ENCODE measurements at places on chromosomes 1 and 21.

- no peak for DNase-seq
These were observed 454.8 kb downstream of the KIF26B start for GRCh38 chr1:245609354-245610150.

DNA sequence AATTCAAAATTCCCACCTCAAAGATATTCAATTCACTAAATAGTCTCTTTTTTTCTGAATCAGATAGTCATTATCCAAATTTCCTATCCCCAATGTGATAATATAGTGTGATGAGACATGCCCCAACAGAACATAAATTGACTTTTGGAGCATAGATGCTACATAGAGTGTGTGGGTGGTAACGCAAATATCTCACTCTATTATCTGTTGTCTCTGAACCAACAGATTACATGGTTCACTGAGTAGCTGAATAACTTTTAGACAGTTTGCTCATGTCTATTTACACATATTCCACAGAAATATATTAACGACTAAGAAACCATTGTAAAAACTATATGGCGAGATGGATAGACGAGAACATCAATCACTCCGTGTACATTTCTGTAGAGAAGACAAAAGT lies 209.9 kb downstream of the BARHL2 start:
- DNase-seq: no peak

GRCh38 chr1:84763912-84764680 lies 73.8 kb upstream of the SSX2IP start:
- DNase-seq: no peak

- DNase-seq: no peak
These were observed 5.8 kb downstream of the DRAXIN start for GRCh38 chr1:11697188-11697892.

DNA sequence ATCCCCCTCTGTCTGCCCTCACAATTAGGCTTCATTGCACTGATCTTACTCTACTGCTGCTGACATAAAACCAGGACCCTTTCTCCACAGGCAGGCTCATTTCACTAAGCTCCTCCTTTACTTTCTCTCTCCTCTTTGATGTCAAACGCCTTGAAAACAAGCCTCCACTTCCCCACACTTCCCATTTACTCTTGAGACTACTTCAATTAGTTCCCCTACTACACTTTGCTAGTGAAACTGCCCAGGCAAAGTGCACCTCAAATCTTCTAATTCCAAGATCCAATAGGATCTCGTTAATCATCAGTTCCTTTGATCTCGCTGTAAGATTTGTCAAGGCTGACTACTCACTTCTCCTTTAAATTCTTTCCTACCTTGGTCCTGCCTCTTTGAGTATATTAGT lies 5.9 kb upstream of the CDC20 start:
- no peak for DNase-seq

DNA sequence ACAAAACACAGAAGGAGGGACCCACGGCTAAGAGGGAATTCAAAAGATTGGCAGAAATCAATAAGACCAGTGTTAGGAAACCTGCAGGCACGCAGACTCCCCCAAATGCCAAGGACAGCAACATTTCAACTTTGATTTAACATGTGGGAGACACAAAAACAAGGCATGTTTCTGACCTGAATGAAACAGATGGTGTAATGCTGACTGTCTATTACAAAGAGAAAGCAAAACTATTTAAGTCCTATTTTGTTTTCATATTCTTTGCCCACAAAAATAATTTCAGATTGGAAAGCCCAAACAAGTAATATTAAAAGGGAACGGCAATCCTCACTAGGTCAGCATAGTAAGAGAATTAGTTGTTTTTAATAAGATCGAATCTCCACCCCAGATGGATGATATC lies 107.9 kb downstream of the S1PR1 start:
- DNase-seq: no peak

DNA sequence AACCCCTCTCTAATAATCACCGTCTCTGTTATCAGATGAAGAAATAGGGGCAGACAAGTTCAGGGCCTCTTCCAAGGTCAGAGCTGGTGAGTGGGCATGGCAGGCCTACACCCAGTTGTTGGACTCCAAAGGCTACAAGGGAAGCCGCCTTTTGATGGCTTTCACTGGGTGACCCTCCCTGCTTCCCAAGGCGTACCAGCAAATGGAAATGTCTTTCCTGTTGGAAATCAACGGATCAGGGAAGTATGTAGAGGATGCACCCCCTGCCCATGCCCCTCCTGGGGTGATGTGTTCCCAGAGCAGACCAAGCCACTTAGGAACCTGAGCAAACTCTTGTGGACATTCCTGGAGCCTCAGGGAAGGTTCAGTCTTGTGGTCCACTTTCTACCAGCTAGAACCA lies 47.4 kb downstream of the LGR6 start:
- no peak for DNase-seq

GRCh38 chr1:228852024-228852423 lies 116.7 kb downstream of the RHOU start:
- DNase-seq: no peak

DNA sequence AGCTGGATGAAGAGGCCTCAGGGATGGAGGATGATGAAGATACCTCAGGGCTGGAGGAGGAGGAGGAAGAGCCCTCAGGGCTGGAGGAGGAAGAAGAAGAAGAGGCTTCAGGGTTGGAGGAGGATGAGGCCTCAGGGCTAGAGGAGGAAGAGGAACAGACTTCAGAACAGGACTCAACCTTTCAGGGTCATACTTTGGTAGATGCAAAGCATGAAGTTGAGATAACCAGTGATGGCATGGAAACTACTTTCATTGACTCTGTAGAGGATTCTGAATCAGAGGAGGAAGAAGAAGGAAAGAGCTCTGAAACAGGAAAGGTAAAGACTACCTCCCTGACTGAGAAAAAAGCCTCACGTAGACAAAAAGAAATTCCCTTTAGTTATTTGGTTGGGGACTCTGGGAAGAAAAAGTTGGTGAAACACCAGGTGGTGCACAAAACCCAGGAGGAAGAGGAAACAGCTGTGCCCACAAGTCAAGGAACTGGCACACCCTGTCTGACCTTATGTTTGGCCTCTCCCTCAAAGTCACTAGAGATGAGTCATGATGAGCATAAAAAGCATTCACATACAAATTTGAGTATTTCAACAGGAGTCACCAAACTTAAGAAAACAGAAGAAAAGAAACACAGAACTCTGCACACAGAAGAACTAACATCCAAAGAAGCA lies 15.4 kb downstream of the L1TD1 start:
- DNase-seq: no peak

- no peak for DNase-seq
These were observed 8.7 kb downstream of the ITLN1 start for GRCh38 chr1:160876311-160876710.

GRCh38 chr1:163047951-163048659 lies 21.1 kb upstream of the RGS4 start:
- DNase-seq: no peak

DNA sequence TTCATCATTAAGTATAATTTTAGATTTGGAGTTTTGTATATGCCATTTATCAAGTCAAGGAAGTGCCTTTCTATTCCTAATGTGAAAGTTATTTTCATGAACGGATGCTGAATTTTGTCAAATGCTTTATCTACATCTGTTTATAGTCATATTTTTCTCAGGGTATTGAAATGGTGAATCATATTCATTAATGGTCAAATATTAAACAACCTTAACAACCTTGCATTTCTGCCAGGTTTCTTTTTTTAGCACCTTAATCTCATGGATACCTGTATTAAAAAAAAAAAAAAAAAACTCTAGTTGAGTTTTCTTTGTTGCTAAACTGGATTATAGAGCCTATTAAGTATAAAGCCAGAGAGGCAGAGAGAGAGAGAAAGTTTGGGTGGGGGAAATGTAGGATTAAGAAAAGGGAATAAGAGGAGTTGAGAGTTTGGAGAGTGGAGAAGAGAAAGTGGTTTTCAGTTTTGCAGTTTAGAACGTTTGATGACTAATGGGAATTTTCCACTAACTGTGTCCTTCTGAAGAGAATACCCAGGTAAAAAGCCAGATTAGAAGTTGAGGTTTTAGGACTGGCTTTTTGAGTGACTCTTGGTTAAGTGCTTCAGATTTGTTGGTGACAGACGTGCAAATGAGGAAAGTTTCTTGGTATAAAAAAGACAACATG lies 305.0 kb downstream of the HLX start:
- no peak for DNase-seq

GRCh38 chr1:156862997-156863599 lies 2.4 kb downstream of the NTRK1 start:
- DNase-seq: no peak

DNA sequence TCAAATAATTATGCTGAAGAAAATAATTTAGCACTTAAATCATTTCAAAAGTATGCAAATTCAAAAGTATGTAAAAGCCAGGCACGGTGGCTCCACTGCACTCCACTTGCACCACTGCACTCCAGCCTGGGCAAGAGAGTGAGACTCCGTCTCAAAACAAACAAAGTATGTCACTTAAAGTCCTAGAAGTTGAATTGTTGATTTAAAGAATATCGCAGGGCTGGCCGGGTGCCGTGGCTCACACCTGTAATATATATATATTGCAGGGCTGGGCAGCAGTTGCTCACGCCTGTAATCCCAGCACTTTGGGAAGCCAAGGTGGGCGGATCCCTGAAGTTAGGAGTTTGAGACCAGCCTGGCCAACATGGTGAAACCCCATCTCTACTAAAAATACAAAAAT lies 8.8 kb upstream of the SETDB1 start:
- no peak for DNase-seq

- DNase-seq: no peak
These were observed 139.6 kb upstream of the CTTNBP2NL start for GRCh38 chr1:112256411-112256810.

DNA sequence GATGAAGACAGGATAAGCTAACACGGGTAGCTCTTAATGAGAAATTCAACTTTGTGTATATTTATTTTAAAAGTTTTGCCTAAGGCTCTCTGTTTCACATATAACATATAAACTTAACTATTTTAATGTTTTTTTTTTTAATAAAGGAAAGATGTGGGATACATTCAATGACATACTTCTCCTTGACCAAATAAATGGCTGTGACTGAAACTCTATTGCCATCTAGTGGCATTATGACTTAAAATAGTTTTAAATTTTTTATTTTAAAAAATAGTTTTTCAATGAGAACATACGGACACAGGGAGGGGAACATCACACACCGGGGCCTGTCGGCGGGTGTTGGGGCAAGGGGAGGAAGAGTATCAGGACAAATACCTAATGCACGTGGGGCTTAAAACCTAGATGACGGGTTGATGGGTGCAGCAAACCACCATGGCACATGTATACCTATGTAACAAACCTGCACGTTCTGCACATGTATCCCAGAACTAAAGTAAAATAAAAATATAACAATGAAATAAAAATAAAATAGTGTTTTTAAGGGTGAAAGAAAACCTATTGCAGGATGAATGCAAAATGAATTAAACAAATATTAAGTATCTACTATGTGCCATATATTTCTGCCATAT lies 83.4 kb downstream of the LYST start:
- DNase-seq: no peak

GRCh38 chr1:15456313-15456954 lies at the start of gene CELA2A:
TSS of gene CELA2A (plus strand) at chr1:15456732. CDS start at chr1:15456754, 22 bp downstream.
- DNase-seq: no peak

DNA sequence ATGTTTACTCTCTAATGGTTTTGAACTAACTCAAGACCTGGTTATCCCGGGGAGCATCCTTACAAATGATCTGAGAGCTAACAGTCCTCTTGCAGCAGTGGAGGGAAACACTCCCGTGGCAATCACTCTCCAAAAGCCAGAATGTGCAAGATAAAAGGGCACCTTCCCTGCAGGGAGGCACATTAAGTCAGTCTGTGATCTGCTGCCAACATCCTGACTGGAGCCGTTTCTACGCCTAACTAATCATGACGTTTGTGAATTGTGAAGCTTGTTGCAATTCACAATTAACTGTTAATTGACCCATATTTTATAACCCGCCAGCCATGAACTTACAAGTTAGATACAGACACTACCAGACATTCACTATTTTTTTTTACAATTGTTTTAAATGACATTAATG lies 52.1 kb upstream of the LGALS8 start:
- DNase-seq: no peak

- no peak for DNase-seq
These were observed 251.5 kb downstream of the PTPRC start for GRCh38 chr1:198890214-198890930.

DNA sequence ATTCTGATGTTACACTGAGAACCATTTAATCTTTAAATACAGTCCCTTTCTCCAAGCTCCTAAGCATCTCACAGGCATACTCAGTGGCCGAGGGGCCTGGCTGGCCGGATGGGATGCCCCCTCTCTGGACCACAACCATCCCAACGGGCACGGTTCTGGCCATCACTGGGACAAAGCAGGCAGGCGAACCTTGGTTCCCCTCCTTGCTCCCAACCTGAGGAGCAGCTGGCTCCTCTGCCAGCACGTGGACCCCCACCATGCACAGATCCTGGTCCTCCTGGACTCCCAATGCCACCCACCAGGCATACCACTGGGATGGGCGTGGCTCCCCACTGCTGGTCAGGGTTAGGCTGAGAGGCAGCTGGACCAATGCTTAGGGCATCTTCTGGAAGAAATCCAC lies 19.8 kb upstream of the PRDM16 start:
- no peak for DNase-seq

- DNase-seq: no peak
These were observed 30.6 kb upstream of the DDAH1 start for GRCh38 chr1:85495556-85495955.

GRCh38 chr1:6012529-6013318 lies 20.5 kb upstream of the NPHP4 start:
- DNase-seq: no peak

- DNase-seq: no peak
These were observed 45.7 kb downstream of the PSMG1 start for GRCh38 chr21:39137248-39138178.

- DNase-seq: no peak
These were observed 15.6 kb upstream of the C1orf198 start for GRCh38 chr1:230883967-230884366.

- DNase-seq: no peak
These were observed 24.4 kb downstream of the MCOLN2 start for GRCh38 chr1:84972377-84972987.

DNA sequence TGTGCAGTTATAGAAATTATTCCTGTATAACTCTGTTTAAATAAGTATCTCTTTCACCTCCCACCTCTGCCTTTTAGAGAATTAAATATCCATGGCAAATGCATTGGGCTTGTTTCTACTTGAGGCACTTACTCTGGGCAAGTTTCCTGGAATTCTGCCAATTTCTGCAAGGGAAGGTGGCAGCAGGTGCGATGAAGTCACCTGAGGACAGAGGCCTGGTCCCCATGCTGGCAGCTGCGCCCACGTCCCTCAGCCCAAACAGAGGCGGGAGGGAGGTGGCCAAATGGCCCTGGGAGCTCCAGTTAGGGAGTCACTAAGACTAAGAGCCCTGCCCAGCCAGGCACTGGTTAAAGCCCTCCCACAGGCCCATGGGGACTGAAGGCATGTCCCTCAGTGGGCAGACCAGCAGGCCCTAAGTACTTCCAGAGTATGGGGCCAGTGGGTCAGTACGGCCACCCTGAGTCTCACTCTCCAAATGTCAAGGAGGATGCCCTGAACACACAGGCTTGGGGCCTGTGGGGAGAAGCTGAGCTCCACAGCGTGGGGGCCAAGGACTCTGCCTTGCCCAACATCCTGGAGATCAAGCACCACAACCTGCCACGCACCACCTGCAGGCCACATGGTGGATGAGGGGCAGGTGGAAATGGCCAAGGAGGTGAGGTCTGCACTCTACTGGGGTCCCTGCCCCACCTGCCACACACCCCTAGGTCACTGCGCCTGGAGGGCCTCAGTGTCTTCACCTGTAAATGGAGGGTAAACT lies 19.4 kb downstream of the ACOT7 start:
- DNase-seq: no peak

- DNase-seq: no peak
These were observed 32.7 kb downstream of the OR13G1 start for GRCh38 chr1:247646867-247647266.

GRCh38 chr1:108054396-108054795 lies 89.4 kb upstream of the VAV3 start:
- DNase-seq: no peak

Data from GM19239 (cell line).